ENCODE measurements at places on chromosomes 2 and 18. TPM values are rescaled to one million over a fixed set of nuclear protein-coding genes. Genes with fewer than 3 reads are reported as not detected.

DNA sequence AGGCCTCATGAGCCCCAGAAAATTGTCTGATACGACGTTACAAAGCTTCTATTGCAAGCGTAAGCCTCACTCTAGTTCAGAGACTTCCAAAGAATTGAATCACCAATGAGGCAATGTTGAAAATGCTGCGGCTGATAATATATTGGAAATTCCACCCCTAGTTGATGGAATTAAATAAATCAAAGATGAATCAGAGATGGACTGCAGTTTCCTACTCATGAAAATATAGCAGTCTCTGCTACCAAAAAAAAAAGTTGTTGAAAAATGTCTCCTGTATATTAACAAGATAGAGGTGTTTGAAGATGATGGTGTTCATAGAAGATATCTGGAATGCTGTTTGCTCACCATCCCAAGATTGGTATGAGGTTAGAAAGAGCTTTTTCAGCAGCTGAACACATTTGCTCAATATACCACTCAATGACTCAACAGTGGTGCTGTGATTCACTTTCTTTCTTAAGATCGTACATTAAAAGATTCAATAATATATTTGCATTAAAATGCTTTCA lies 99.8 kb upstream of the ARHGAP28 start:
- DNase-seq: no peak

Gene POTEJ
- total RNA-seq: not detected

DNA sequence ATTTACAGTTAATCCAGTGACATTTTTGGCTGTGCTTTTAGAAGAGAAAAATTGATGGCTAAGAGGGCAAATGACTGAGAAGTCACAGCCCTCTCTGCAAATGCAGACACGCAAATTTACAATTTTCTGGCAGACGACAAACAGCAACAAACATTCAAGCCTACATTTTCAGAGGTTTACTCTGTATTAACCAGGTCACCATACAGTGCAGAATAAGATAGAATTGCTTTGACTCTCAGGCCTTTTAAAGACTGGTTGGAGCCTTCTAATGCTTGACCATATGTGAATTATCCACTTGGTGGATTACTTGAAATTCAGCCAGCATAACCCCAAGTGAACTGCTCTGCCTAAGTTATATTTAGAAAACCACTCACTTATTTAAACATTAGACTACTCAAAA lies 280.9 kb upstream of the STON1 start:
- no peak for DNase-seq

- no peak for DNase-seq
Measured at GRCh38 chr2:218397463-218397819, 2.2 kb upstream of the CTDSP1 start.

DNA sequence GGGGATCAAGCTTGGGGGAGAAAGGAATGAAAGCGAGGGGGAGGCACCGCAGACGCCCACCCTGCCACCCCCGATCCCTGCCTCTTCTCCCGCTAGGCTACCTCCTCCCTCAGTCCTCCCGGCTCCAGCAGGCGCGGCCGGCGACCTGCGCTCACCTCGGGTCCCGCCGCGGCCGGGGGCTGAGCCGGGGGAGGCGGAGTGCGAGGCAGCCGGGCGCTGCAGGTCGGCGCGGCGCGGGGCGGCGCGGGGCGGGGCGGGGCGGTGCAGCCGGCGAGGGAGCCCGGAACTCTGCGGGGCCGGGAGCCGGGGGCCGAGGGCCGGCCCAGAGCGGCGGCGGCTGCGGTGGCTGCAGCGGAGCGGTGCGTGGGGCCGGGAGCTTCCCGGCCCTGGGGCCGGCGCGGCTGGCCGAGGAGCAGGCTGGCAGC lies 477 bp downstream of the ACVR1 start:
- DNase-seq: peak; percentile 75

- DNase-seq: no peak
Measured at GRCh38 chr2:84799772-84800171, 81.1 kb downstream of the TRABD2A start.

- DNase-seq: peak; percentile 73
Measured at GRCh38 chr2:27049422-27050280, 1.8 kb upstream of the AGBL5 start.

Measured in ascending aorta (tissue), 2 donors.